ENCODE measurements at places on chromosomes 6 and 20.

GRCh38 chr6:103002282-103002681, 1608.8 kb downstream of the GRIK2 start:
- no peak for DNase-seq

DNA sequence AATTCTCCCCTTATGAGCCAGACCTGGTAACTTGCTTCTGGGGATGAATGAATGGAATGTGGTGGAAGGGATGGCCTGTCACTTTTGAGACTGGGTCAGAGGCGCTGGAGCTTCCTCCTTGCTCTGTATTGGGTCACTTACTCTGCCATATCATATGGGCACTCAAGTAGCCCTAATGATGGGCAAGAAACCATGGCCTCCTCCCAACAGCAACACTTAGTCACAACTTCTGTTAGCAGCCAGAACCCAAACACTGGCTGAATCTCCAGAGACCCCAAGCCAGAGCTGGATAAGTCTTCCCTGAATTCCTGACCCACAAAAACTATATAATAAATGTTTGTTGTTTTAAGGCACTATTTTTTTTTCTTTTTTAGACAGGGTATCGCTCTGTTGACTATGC, 5.5 kb downstream of the E2F1 start:
- no peak for DNase-seq

DNA sequence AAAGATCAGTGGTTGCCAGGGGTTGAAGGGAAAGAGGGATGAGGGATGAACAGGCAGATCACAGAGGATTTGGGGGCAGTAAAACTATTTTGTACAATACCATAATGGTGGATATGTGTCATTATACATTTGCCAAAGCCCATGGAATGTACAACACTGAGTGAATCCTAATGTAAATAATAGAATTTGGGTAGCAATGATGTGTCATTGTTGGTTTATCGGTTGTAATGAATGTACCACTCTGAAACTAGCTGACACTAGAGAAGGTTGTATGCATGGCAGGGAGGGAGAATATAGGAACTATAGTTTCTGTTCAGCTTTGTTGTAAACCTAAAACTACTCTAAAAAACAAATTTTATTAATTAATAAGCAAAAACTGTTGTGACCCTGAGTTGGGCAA, 17.8 kb upstream of the ASF1A start:
- no peak for DNase-seq

DNA sequence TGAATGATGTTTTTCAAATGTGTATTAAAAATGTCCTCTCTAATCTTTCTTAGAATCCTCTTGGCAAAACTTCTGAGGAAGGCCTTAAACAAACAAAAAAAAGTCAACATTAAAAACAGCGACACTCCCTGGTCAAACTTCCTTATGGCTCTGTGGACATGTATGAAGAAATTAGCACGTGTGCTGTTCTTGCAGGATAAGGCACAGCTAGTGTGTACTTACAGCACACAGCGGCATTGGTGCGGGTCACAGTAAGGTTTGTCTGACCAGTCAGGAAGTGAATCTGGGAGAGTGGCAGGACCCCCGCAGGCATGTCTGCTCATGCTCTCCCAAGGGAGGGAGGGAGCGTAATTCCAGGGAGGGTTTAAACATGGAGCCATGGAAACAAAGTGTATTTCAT, 38.8 kb downstream of the SLC22A1 start:
- DNase-seq: no peak

DNA sequence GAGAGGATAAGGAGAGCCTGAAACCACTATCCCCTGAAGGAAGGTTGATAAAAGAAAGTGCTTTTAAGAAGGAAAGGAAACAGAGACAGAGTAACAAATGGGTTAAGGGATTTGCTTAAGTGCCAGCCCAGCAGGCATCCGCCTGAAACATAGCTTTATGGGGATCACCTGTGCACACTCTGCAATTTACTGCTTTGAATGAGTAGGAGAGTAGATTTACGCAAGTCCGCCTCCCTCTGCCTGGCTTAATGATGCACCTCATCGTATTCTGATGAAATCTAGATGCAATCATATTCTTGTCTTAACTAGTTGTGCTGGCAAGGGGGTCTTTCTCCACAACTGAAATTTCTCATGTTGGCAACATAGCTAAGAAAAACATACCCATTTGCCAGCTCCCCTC, 101.1 kb upstream of the ID4 start:
- DNase-seq: no peak

- DNase-seq: no peak
These were observed 35.7 kb downstream of the MGME1 start for GRCh38 chr20:18004384-18005031.

- no peak for DNase-seq
These were observed 221.6 kb downstream of the OGFRL1 start for GRCh38 chr6:71510057-71510713.

DNA sequence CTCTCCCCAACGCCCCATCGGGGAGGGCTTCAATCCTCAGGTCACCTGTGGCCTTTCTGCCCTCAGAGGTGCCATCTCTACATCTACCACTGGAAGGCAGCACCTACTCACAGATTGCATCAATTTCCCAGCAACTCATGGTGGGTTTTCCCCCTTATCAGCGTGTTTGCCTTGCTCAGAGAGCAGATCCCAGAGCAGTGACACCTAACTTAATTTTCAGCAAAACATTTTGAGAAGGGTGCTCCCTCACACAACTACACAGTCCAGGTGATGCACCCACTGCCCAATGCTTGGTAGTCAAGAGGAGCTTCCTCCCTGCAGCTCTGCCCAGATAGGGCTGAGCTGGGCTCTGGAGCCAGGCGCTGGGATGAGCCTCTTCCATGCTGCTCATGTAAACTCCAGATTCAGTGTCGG, 48.2 kb downstream of the PLG start:
- DNase-seq: no peak

- no peak for DNase-seq
These were observed 114.0 kb upstream of the FKBP1C start for GRCh38 chr6:63097222-63097621.

- DNase-seq: no peak
These were observed 207.3 kb upstream of the FLRT3 start for GRCh38 chr20:14544688-14545087.

- DNase-seq: no peak
These were observed 1.2 kb upstream of the MCM9 start for GRCh38 chr6:118935978-118936703.

GRCh38 chr6:43746613-43747102, 23.4 kb upstream of the VEGFA start:
- no peak for DNase-seq

GRCh38 chr6:137647762-137648447, 153.7 kb upstream of the OLIG3 start:
- no peak for DNase-seq

GRCh38 chr6:102742754-102743356, 1349.3 kb downstream of the GRIK2 start:
- DNase-seq: no peak

DNA sequence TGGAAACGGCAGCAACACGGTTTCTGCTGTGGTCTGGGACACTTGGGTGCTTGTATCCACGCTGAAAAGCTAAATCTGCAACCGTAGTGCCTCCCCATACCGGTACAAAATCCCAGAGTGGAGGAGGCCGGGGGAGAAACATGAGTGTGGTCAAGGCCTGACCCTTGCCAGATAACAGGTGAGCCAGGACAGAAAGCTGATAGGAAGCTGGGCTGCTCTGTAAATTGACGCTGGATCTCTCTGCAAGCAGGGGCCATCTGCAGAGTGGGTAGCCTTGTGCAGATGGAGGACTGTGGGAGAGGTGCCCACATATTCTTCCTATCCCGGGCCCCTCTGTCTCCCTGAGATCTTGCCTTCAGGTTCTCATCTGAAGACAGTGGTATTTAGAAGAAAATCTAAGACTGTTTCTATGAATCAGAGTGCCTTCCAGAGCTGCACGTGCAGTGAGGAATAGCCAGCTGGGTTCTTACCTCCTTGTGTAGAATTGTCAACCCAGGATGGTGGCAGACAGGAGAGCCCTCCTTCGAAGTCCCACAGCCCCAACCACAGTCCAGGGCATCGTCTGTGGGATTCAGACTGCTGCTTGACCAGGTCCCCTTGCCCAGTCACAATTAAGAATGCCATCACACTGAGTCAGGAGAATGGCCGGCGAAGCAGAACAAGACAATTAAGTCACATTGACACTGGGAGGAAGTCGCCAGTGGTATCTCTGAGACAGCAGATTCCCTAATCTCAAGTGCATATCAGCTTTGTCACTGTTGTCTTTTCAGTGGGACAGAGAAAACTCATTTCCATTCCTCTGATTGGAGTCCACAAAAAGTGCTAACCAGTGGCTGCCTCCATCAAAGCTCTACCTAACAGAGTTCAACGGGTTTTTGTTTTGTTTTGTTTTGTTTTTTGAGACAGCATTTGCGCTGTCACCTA, 100.0 kb upstream of the RIPOR2 start:
- DNase-seq: peak; percentile 24

DNA sequence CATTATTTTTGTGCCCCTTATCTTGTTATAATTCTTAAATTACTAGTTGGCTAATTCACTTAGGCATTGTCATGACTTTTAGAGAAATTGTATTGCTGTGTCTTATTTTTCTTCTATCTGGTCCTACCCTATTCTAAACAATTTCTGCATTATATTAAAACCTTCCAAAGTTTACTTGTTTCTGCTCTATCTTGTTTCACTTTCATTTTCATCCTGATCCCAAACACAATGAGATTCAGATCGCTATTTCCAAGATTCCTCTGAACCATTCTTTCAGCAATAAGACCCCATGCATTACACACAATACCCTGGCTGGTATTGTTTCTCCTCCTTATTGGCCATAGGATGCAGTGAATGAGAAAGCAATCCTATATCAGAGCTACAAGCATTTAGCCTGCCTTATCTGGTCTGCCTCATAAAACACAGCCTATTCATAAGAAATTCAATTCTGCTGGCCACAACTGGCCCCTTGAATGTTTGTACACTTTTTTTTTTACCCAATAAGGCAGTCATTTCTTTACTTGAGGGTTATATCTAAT, 69.9 kb upstream of the POU3F2 start:
- DNase-seq: no peak

DNA sequence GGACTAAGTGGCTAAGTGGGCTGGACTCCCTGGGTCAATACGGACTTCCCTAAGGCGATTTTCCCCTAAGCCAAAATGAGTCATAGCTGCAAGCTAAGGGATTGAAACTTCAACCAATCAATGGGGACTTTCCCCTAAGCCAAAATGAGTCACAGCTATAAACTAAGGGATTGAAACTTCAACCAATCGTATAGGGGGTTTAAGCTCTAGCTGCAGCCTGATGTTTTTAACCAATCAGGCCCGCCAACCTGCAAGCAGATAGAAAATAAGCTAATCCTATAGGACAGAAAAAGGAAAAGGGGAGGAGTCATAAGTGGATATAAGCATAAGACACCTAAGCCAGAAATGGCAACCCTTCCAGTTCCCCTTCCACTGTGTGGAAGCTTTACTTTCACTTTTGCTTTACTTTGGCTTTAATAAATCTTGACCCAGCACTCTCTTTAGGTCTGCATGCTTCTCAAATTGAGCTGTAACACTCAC, 655.0 kb upstream of the HS3ST5 start:
- DNase-seq: no peak

DNA sequence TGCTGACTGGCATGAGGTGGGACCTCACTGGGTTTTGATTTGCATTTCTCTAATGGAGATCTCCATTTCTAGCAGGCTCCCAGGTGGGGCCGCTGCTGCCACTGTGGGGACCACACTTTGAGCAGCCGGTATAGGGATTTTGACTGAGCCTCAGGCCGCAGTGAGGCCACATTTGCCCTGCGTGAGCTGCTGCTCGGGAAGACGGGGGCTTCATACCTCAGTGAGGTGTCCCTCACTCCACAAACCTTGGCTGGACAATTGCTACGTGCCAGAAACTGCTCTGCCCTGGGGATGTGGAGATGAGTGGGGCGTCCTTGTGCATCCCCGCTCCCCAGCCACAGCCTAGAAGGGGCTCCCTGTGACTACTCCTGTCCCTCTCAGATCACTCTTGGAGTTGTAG, 134.3 kb downstream of the ANKRD60 start:
- no peak for DNase-seq

DNA sequence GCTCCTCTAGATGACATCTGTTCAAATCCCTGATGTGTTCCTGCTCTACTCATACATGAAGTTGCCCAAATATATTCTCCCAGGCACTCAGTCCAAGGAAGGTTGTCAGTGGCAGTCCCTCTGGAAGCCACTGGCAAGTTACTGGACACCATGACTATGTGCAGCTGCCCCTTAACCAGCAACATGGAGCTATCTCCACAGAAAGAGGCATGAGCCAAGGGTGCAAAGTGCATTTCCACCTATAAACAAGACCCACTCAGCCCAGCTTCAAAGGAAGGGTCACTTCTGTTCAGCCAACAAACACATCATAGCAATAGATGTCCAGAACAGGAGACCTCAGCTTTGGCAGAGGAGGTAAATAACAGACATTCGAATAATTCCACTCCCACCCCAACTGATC, 217.6 kb upstream of the PMEPA1 start:
- no peak for DNase-seq

GRCh38 chr6:579339-579738, 77.6 kb downstream of the HUS1B start:
- DNase-seq: no peak

- no peak for DNase-seq
These were observed 9.3 kb upstream of the NEDD9 start for GRCh38 chr6:11241793-11242201.

GRCh38 chr20:29410806-29411457, 1846.5 kb upstream of the DEFB115 start:
- no peak for DNase-seq

- no peak for DNase-seq
These were observed 360.4 kb upstream of the JARID2 start for GRCh38 chr6:14885498-14885897.

- DNase-seq: peak; percentile 17
These were observed 207.6 kb downstream of the OGFRL1 start for GRCh38 chr6:71496018-71496721.

DNA sequence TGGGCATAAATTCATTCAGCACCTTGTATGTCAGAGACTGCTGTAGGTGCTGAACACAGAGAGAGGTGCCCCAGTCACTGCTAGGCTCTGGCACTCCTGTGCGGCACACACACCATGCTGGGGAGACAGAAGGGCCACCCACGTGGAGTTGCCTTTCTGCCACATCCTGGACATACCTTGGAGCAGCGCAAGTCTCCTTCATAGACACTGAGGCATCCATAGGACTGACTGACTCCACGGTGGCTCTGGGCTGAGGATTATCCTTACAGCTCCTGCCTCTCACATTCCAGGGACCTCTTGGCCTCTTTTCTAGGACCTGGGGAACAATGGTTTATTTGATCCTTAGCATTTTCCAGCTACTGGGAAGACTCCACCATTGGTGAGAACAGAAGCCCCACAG, 26.0 kb upstream of the SLC22A23 start:
- DNase-seq: no peak

GRCh38 chr6:903761-904160, 210.8 kb upstream of the EXOC2 start:
- DNase-seq: no peak

GRCh38 chr6:140209775-140210174, 835.3 kb upstream of the CITED2 start:
- no peak for DNase-seq

DNA sequence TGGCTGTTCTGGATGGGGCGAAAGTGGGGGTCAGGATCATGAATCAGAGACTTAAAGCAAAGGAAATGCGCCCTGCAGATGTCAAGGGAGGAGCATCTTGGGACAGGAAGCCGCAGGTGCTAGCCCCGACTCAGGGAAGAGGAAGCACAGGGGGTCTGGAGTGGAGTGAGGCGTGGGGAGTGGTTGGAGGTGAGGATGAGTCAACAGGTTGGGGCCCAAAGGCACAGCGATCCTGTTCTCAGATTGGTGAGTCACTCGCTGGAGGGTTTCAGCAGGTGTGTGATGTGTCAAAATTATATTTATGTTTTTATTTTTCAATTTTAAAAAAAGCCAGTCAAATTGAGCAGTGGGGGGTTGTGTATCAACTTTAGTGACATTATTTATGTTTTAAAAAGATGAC, 19.0 kb downstream of the PACSIN1 start:
- DNase-seq: peak; percentile 66

All from activated CD4-positive, alpha-beta T cell treated with anti-CD3 and anti-CD28 coated beads, Interleukin-2, amount 10 ng/mL, durations not matched to agents 7 days and 5 days (primary cell).